Thoracic aorta (tissue), 2 donors: ENCODE measurements at places on chromosomes 3 and 15.

GRCh38 chr15:63056829-63057228, 14.3 kb downstream of the TPM1 start:
- no peak for DNase-seq
- no peaks in the 10 kb centered on the region for H3K27me3 ChIP-seq
- H3K4me3 ChIP-seq, result no peak overlapping the region
- H3K36me3 ChIP-seq, result peaks cover 60% of the 10 kb centered on the region
- peak overlapping the region; percentile 50 for H3K27ac ChIP-seq

DNA sequence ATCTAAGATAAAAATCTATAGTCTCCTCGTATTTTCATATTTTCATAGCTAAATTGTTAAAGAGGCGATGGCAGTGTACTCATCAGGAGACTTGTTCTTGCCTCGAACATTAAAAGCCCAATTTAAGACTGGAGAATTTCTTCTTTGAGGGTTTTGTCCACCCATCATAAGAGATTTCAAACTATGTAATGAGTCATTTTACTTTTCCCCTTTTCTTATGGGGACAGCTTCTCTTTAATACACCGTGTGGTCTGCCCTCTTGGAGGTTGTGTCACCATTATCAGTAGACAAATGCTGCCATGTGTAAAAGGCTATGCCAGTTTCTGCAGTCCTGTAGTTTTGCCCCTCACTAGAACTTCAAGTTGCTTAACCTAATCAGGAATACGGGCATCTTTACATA, 16.9 kb downstream of the TGFBR2 start:
- H3K4me3 ChIP-seq, result no peak overlapping the region
- no peaks in the 10 kb centered on the region for H3K27me3 ChIP-seq
- no peak for DNase-seq
- H3K4me1 ChIP-seq, result peaks cover 76% of the 10 kb centered on the region
- H3K27ac ChIP-seq, result peak overlapping the region; percentile 39
- H3K36me3 ChIP-seq, result peaks cover 8% of the 10 kb centered on the region

- H3K27ac ChIP-seq, result no peak overlapping the region
- H3K4me3 ChIP-seq, result no peak overlapping the region
- H3K4me1 ChIP-seq, result no peaks in the 10 kb centered on the region
- H3K27me3 ChIP-seq, result no peaks in the 10 kb centered on the region
- DNase-seq, result no peak
- H3K36me3 ChIP-seq, result no peaks in the 10 kb centered on the region
Measured at GRCh38 chr3:97612632-97613031, 151.9 kb upstream of the ARL6 start.

GRCh38 chr3:127661600-127661999, 11.2 kb upstream of the ABTB1 start:
- no peak for DNase-seq
- no peaks in the 10 kb centered on the region for H3K36me3 ChIP-seq
- H3K27ac ChIP-seq, result no peak overlapping the region
- H3K27me3 ChIP-seq, result no peaks in the 10 kb centered on the region
- no peak overlapping the region for H3K4me3 ChIP-seq

DNA sequence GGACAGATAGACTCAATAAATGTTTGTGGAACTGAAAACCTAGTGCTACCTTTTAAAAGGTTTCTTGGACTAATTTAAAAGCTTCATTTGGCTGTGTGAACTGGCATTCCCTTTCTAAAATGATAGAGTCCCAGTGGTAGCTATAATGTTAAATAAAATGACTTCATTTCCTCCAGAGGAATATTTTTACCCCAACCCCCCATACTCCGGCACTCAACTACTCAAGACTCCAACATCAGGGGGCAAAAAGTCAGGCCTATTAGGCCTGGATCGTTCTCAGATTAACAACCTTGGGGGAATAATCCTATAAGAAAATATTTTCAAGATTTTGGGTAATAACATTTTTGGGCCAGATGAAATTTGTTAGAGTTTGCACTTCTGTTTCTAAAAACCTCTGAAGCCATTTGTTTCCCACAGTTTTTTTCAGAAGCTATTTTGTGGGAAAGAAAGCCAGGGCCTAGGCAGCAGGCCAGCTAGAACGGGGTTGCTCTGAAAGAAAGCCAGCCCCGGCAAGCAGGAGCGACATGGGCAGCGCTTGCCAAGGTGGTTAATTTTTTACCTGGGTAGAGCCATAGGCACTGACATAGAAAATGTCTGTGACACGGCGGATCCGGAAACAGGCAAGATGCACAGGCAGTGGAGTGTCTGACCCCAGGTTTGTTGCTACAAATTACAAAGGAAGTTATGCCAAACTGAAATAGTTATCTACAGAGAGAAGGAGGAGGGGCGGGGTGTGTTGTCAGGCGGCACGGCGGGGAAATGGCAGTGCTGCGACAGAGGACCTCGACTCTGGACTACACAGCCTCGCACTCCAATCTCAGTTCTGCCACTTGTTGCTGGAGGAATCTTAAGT, 84.6 kb downstream of the MAGI1 start:
- no peak for DNase-seq
- peaks cover 15% of the 10 kb centered on the region for H3K4me1 ChIP-seq
- H3K27ac ChIP-seq, result peak overlapping the region; percentile 57

GRCh38 chr3:149771652-149772271, 19.5 kb upstream of the COMMD2 start:
- no peaks in the 10 kb centered on the region for H3K36me3 ChIP-seq
- H3K4me3 ChIP-seq, result no peak overlapping the region
